ENCODE measurements at places on chromosomes 12 and 14.

DNA sequence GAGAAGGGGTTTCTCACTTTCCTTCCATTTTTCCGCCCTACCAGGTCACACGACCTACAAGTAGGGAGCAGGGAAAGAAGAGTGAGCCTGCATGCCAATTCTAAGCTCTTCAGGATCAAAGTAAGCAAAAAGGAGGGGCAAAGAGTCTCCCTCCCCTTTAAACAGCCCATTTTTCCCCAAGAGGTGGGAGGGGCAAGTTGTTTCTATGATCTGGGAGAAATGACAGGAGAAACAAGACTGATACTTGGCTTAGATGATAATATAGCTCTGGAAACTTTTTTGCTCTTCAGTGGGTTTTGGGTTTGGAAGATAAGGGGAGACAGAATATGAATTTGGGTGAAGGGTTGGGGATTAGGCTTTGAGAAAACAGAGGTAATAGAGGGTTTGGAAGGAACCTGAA, 1.8 kb downstream of the DTX3 start:
- no peak for DNase-seq

DNA sequence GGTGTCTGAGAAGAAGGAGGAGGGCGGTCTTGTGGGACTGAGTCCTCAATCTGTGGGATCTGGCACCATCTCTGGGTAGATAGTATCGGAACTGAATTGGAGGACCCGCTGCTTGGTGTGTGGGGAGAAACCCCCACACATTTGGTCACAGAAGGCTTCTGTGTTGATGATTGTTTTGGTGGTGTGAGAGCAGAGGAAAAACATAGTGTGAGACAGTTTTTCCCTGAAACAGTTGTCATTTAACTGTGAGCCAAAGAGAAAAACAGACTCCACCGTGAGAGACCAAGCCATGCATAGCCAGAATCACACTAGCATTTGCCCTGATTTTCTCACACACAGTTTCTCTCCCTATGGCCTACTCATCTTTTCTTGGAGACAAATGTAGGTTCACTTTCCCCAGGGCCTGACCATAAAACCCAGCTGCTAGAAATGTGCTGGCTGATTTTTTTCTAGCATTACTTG, 91.4 kb upstream of the FLRT2 start:
- no peak for DNase-seq

DNA sequence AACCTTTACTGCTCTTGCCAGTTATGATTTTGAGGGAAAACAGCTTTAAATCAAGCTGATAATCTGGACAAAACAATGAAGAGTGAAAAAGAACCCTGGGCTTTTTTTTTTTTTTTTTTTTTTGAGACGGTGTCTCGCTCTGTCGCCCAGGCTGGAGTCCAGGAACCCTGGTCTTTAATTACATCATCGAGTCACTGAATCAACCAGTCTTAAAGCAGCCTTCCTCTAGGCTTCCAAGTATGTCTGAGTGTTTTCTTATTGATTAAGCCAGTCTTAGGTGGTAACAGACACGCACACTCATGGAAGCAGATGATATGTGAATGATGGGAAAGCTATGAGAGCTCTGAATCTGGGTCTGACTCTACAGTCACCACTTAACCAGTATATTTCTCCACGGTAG, 5.9 kb upstream of the VCPKMT start:
- DNase-seq: no peak

DNA sequence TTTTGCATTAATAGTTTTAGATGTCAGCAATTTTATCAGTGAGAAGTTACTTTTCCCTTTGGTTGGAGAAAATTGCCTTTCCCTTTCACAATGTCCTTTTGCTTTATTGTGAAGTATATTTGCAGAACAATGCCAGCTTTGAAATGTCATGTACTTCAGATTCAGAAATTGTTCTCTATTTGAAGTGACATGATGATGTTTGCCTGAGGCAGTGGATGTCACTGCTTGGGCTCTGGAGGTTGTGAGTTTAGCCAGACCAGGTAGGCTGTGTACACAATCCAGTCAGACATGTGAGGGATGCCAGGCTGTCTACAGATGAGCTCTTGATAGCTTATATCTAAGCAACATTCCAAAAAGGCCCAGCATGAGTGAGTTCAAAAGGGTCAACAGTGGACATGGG, 451.9 kb upstream of the FBXO33 start:
- no peak for DNase-seq

DNA sequence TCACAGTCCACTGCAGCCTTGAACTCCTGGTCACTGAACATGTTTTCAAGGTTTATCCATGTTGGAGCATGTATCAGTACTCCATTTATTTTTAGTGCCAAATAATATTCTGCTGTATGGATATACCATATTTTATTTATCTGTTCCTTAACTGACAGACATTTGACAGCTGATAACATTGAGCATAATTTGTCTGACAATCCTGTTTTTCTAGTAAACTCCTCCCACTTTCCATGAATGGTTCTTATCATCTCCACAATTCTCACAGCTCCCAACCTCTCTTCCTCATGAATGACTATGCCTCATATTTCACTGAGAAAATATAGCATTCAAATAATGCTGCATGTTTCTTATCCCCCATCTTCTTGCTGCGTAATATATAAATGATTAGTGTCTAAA, 33.3 kb downstream of the COCH start:
- no peak for DNase-seq

GRCh38 chr12:130070126-130070611, 92.1 kb upstream of the FZD10 start:
- no peak for DNase-seq

- no peak for DNase-seq
These were observed 658.5 kb upstream of the MGAT4C start for GRCh38 chr12:86914721-86915120.

- DNase-seq: no peak
These were observed 9.0 kb upstream of the KANSL2 start for GRCh38 chr12:48690990-48691389.

GRCh38 chr14:52792097-52792415, 649 bp upstream of the GNPNAT1 start:
- no peak for DNase-seq

GRCh38 chr12:13772264-13772663, 209.1 kb downstream of the GRIN2B start:
- DNase-seq: no peak

DNA sequence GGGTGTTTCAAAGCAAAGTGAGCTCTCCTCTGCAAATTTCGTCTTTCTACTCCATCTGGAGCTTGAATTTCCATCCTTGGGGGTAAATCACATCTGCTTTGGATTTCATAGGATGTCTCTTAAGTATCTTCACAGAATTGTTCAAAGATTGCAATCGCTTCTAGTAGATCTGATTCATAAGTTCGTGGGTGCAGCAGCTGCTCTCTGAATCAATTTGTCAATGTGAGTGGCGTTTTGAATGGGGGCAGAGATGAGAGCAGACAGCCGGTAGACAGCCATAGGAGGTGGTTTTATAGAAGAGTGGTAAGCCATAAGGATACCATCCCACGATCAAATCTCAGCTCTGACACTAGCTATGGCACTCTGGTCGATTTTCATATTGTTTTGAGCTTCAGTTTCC, 146.0 kb upstream of the RPH3A start:
- no peak for DNase-seq

Measured in activated gamma-delta T cell treated with anti-CD3 and anti-CD28 coated beads, Interleukin-2, amount 50 U/mL, for 16 hours (primary cell).